Stimulated activated CD8-positive, alpha-beta memory T cell treated with anti-CD3 and anti-CD28 coated beads, Interleukin-2, amount 100 ng/mL, for 1 hour (primary cell): ENCODE measurements at places on chromosomes 2 and 18.

DNA sequence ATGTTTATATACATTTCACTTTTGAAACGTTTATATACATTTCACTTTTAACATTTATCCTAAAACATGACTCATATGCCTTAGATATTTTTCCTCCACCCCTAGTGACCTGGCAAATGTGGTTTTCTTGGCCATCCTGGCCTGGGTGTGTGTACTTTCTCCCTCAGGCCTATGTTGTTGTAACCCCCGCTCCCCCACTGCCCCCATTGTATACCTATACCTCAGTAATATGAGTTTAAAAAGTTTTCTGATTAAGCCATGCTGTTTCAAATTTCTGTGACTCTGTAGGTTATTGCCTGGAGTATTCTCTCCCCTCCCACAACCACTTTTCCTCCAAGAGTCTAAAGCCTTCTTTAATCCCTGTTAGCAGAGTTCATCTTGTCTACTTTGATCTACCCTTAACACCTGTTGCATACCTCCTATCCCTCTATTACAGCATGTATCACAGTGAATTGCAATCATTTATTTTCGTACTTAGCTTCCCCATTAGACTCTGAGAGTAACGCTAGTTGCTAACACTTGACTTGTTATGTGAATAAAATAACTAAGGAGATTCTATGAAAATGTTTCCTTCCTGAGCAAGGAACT, 67.9 kb downstream of the LCLAT1 start:
- DNase-seq = no peak

DNA sequence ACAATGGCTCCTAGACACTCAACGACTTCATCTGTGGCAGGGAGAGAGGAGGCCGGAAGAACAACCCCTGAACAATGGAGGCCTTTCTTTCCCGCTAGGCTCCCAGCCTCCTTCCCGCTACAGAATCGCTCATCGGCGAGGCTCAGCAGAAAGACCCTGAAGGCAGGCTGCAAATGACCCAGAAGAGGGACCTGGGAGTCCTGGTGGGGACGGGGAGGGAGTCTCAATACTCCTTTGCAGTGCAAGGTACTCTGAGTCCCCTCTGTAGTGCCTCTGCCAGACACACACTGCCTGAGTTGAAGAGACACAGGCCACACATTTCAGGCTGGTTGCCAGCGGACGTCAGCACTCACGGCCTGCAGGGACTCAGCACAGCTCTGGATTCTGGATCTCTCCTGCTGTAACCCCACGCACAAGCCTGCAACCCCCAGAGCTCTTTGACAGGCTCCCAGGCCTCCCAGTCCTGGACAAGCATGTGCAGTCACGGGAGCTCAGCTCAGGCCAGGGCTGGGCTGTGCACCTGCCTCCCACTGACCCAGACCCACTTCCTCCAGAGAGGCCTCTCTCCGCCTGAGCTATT, 6.1 kb downstream of the GPR17 start:
- DNase-seq = no peak

DNA sequence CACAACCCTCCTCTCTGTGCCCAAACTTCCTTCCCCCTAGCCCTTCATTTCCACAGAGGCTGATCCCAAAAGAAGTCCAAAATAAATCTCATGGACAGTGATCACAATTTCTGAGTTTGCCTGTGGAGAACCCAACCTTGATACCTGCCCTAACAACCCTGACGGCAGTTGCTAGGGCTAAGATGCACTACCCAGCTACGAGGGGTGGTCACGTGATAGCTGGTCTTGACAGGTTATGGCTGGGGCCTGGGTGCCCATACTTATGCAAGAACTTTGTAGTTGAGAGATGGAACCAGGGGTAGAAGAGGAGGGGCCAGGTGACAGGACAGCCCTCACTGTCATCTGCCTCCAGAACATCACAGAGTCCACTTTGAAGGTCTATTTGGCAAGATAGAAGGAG, 147.9 kb downstream of the AKAIN1 start:
- DNase-seq = no peak

DNA sequence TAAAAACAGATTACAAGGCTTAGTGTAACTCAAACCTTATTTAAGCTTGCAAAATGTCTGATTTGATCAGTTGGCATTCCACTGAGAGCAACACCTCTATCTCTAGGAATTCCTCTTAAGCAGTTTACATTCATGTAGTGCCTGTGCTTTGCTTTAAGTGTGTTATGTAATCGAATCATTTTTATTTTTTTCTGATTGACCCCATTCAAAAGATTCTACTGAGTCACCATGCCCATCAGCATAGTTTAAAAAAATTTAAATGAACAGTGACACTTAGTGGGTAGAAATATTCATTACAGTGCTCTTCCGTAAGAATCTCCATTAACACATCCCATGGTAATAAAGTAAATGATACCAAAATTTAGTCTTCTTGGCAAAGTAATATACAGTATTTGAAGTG, 67.8 kb upstream of the SLC4A10 start:
- DNase-seq = no peak

GRCh38 chr2:195322324-195322723, 334.7 kb upstream of the SLC39A10 start:
- DNase-seq = no peak

DNA sequence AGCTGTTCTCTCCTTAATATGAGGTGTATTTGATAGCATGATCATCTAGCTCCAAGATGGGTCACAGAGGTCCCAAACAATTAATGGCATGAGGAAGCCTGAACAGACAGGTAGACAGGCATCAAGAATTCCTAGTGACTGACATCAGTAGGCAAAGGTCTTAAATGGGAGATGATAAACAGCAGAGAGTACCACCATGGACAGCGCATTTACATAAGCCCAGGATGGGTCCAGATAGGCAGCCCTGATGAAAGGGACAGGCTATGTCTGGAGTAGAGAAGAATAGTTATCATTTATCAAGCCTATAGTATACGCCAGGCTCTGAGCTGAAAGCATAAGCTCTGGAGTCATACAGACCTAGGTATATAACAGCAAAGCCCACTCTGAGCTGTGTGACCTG, 434.7 kb upstream of the SETBP1 start:
- no peak for DNase-seq

DNA sequence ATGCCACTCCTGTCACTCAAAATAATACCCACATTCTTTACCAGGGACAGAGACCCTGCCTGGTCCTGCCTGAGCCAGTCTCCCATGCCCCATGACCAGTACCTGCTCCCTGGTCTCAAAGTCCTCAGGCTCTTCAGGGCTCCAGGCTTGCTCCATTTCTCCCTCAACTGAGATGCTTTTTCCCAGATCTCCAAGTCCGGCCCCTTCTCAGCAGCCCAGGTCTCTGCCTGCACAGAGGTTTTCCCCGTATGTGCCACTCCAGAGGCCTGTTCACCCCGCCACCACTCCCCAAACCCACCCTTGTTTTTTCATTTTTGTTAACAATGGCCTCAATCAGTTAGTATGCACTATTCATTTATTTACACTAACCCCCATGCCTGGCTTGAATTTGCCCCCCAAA, 499.5 kb upstream of the MYT1L start:
- DNase-seq = no peak

GRCh38 chr2:33391529-33392255, 84.8 kb upstream of the RASGRP3 start:
- no peak for DNase-seq

- DNase-seq = no peak
These were observed 132.8 kb downstream of the ATL2 start for GRCh38 chr2:38244301-38244700.

- DNase-seq = no peak
These were observed 82.3 kb upstream of the CTDP1 start for GRCh38 chr18:79597176-79597830.
